GM12865 (cell line): ENCODE measurements at places on chromosomes 1 and 21.

GRCh38 chr1:15950302-15950701, 25.6 kb downstream of the ZBTB17 start:
- peak; percentile 23 for DNase-seq

- no peak for DNase-seq
Observed at GRCh38 chr21:28669321-28669720, 323.4 kb downstream of the LTN1 start.

DNA sequence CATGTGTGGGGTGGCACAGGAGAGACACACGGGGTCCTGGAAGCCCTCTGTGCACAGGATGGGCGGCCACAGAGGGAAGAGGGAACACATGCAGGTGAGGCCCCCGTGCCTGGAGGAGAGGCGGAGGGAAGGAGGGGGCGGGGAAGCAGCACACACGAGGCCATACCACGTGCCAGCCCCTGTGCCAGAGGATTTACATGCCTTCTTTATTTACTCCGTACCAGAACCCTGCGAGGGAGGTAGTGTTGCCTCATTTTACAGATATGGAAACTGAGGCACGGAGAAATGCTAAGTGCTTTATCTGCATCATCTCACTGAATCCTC, 56.1 kb downstream of the ARHGEF10L start:
- DNase-seq: no peak

GRCh38 chr21:30479259-30479658, 908 bp downstream of the KRTAP19-1 start:
- no peak for DNase-seq

DNA sequence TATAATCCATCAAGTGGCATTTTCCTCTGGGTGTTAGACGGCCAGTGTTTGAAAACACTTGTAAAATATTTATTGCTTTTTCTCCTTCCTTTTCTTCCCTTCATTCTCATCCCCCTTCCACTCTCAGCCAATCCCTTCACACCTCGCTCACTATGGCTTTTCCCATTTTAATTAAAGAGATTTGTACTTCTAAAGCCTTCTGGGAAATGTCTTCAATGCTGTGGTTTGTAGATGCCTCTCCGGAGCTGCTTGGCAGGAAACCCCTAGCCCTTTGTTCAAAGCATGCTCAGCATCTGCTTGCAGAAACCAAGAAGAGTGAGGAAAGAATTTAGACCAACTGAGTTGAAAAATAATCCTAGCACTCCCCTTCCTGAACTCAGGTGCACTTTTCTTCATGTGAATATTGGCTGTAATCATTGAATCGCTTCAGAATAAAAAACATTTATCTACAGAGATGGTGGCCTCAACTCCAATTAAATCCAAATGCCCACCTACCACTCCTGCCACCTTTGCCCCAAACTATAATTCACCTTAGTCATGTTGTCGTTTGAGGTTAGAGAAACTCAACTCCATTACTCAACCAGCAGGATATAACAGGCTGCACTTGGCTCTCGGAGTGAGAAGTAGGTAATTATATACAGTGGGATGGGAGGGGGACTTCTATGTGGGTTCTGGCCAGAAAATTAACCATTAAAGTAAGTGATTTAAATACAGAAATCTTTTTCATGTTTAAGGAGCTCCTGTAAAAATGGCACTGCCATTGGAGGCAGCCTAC, 659.4 kb upstream of the CAMK1G start:
- DNase-seq: peak; percentile 4

DNA sequence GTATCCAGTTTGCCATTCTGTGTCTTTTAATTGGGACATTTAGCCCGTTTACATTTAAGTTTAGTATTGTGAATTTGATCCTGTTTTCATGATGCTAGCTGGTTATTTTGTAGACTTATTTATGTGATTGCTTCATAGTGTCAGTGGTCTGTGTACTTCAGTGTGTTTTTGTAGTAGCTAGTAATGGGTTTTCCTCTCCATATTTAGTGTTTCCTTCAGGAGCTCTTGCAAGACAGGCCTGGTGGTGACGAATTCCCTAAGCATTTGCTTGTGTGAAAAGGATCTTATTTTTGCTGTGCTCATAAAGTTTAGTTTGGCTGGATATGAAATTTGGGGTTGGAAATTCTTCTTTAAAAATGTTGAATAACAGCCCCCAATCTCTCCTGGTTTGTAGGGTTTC, 69.2 kb upstream of the PDC start:
- no peak for DNase-seq

- DNase-seq: peak; percentile 91
Observed at GRCh38 chr1:151594143-151594625, 17.7 kb upstream of the SNX27 start.

- no peak for DNase-seq
Observed at GRCh38 chr1:76593141-76593540, 274.1 kb upstream of the ST6GALNAC5 start.

DNA sequence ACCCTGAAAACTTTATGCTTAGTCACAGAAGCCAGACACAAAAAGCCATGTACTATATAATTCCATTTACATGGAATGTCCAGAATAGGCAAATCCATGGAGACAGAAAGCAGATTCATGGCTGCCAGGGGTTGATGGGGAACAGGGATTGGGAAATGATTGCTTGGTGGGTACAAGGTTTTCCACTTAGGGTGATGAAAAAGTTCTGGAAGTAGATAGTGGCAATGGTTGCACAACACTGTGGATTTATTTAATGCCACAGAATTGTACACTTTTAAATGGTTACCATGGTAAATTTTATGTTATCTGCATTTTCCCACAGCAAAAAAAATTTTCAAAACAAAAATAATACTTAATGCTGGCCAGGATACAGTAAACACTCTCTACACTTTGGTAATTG, 40.6 kb downstream of the ENAH start:
- DNase-seq: no peak
